ENCODE measurements at places on chromosomes 11 and 22. TPM values are rescaled to one million over a fixed set of nuclear protein-coding genes. Genes with fewer than 3 reads are reported as not detected.

Gene GSTT2
- total RNA-seq, result not detected

Gene KCNQ1
- 6.9 TPM for total RNA-seq

Gene RELT
- 4.4 TPM for total RNA-seq

Gene SYT7
- 39.9 TPM for total RNA-seq

Gene BIK
- 22.9 TPM for total RNA-seq

Gene PGR
- total RNA-seq, result not detected

Gene RBX1
- total RNA-seq, result 20.6 TPM

Gene OR51B4
- total RNA-seq, result not detected

Gene C11orf71
- total RNA-seq, result 3.1 TPM

Measured in nasal cavity respiratory epithelium epithelial cell of viscerocranial mucosa (primary cell).